ENCODE measurements at places on chromosomes 6 and 20. TPM values are rescaled to one million over a fixed set of nuclear protein-coding genes. Genes with fewer than 3 reads are reported as not detected.

NPEPL1 gene
- total RNA-seq = 13.6 TPM

XKR7 gene
- 0.02 TPM for total RNA-seq

DNA sequence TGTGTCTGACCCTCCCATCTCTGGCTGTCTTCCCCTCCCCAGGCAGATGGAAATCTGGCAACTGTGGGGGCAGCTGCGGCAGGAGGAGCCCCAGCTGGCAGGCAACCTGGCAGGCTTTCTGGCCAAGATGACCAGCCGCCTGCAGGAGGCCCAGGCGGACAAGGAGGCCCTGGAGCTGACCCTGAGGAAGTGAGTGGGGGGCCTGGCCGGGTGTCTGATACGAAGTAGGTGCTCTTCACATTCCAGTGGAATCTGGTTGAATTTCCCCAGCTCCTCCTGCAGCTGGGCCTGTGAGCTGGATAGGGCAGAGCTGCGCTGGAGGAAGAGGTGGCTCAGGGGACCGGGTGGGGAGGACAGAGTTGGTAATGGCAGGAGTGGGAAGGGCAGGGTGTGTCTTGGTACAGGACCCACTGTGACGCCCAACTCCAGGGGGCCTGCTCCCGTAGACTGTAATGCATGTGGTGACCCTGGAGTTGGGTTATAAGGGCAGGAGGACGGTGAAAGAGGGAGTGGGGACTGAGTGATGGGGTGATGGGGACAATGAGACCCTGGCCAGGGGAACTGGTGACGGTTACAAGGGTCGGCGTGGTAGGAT, 19.7 kb downstream of the RAB44 start:
- H3K4me1 ChIP-seq = peaks cover 2% of the 10 kb centered on the region
- no peak overlapping the region for H3K27ac ChIP-seq
- H3K36me3 ChIP-seq = no peaks in the 10 kb centered on the region
- no peak for DNase-seq
- H3K4me3 ChIP-seq = no peak overlapping the region

SLC12A5 gene
- total RNA-seq = 0.49 TPM

SLC16A10 gene
- 7.0 TPM for total RNA-seq

WFDC6 gene
- total RNA-seq = not detected
